Activated CD4-positive, alpha-beta T cell treated with anti-CD3 and anti-CD28 coated beads, Interleukin-2, amount 10 ng/mL, durations not matched to agents 7 days and 5 days (primary cell): ENCODE measurements at places on chromosomes 5 and 9. TPM values are rescaled to one million over a fixed set of nuclear protein-coding genes. Genes with fewer than 3 reads are reported as not detected.

Gene NIPAL4
- 0.17 TPM for total RNA-seq

Gene DOCK2
- 300 TPM for total RNA-seq

Gene GFI1B
- not detected for total RNA-seq

Gene TAS2R1
- total RNA-seq = not detected

Gene VCP
- total RNA-seq = 189 TPM
